ENCODE measurements at places on chromosomes 7 and 10.

GRCh38 chr10:130707389-130707979 lies 571.3 kb downstream of the GLRX3 start:
- DNase-seq: no peak

GRCh38 chr7:121503039-121503438 lies 106.9 kb upstream of the FAM3C start:
- no peak for DNase-seq

DNA sequence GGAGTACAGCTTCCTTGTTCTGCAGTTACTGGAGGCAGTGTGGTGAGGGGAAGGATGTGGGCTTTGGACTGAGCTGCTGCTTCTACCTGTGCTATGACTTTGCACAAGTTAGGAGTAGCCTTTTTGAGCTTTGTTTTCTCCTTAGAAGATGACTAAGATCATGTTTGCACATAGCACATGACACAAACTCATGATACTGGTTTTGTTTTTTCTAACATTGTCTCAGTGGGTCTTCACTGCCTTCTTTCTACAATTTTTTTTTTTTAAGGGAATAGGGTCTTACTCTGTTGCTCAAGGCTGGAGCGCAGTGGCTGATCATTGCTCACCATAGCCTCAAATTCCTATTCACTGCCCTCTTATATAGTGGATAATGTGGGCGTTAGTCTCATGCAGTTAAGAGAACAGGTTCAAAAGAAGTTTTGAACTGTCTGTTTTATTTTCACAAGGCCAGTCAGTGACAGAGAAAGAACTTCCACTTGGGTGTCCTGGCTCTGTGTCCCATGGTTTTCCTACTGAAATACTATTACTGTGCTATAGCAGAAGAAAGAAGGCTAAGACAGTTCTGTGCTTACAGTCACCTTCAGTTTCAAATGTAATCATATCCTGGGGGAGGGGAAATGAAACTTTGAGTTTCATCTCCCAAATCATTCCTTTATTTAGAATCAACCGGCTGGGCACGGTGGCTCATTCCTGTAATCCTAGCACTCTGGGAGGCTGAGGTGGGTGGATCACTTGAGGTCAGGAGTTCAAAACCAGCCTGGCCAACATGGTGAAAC lies 72.0 kb downstream of the KAT6B start:
- DNase-seq: no peak

DNA sequence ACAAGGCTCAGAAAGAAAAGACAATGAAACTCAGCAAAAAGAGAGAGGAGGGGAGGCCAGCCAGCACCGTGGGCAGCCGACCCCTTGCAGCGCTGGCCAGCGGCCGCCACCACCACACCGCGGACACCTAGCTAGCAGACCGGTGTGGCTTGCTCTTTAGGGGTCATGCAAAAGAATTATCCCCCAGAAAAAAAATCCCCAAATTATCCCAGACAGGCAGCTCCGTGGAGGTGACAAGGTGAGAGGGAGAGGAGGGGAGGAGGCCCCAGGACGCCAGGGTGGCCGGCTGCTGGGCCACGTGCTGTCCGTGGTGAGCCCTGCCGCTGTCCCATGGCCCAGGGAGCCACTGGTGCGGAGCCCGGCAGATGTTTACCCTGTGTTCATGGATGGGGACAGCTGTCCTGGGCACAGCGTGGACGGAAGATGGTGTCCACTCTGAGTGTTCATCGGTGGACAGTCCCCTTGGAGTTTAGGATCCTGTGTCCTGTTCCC lies 16.5 kb downstream of the YKT6 start:
- DNase-seq: no peak

- no peak for DNase-seq
Measured at GRCh38 chr7:29639886-29640595, 76.4 kb downstream of the PRR15 start.

DNA sequence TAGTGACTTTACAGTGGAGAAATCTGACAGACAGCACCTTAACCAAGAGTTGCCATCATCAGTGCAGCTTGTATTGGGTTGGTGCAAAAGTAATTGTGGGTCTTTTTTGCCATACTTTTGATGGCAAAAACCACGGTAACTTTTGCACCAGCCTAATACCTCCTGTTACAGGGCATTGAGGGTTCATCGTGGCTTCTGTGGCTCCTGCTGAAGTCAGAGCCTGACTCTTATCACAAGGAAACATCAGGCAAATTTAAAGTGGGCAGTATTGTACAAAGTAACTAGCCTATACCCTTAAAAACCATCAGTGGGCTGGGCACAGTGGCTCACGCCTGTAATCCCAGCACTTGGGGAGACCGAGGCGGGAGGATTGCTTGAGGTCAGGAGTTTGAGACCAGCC lies 117.4 kb downstream of the HECW1 start:
- DNase-seq: no peak

DNA sequence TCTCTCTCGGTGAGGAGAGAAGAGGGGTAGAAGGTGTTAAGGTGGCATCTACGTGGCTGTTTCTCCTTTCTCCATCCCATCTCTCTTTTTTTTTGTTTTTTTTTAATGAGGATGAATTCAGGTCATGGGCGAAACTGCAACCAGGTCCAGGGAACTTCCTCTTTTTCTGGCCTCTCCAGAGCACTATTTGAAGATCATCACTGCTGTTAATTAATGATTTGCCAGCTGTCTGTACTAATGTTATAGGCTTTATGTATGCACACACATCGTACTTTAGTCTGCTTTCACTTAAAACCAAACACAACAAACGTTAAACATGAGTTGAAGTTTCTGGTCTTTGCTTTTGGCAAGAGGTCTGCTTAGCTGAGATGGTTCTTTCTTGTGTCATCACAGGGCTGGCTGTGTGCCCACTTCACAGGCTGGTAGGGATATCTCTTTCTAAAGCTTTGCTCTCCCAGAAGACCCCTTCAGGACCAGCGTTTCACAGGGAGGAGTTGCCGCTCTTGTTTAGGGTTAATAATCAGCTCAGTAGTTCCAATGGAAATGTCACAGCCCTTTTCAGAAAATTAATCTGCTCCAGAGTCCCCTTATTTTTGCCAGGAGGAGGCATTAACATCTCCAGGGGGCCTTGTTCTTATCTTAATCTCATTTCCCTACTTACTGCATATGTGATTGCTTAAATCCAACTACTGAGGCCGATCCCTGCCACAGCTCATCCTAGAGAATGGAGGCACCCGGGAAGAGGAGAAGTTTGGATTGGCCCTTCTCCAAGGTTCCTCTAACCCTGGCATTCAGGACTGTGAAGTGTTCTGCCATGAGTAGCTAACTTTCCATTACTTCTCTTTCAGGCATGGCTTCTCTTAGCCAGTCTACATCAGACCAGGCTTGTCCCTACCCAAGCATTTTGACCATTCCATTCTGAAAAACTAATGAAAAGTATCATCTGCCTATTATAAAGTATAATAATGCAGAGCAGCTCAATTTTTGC lies 273.9 kb upstream of the NFE2L3 start:
- no peak for DNase-seq

- DNase-seq: no peak
Measured at GRCh38 chr7:127745445-127745844, 93.5 kb downstream of the SND1 start.

DNA sequence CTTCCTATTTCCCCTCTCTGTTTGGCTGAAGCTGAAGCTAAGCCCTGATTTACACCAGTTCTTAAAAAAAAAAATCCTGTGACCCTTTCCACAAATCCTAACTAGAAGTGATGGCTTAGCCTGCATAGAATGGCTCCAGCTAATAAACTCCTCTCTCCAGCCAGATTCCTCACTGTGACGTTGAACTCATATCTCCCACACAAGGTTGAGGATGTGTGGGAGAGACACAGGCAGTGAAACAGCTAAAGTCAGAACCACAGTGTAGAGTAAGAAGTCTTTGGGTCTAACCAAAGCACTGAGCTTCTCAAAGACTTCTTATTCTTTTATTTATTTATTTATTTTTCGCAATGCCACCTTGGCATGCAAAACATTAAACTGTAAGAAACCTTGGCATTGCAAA lies 268.3 kb downstream of the SNX13 start:
- no peak for DNase-seq

DNA sequence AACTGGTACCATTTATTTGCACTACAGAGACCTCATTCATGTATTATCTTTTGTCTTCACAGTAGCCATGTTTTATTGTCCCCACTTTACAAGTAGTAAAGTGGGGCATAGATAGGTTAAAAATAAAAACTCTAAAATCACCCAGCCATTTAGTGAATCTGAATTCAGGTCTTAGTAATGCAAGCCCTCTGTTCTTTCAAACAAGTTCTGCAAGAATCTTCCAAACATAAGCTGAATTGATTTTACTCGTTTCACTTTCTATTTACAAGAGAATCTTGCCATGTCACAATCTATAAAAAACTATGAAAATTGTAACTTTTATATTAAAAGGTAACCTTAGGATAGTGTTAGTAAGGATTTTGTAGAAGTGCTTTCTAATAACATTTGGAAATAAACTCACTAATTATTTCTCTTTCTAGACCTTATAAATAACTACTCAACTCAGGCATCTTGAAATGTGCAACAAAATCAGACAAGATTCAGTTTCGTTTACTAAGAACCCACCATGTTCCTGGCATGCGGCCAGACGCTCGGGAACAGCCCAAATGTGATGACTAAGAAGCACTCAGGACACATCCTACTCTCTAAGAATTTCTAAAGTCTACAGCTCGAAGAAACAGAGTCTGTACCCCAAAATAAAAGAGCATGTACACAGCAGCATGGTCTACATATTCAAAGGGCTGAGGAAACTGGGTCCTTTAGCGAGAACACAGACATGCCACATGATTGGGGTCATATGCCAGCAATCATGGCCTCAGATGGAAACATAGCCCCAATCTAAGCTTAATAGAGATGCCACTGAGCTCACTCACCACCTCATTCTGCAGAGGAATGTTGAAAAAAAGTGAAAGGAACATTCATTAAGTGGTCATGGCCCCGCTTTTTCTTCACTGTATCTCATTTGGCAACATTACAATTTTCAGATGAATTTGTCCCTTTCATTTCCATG lies 167.6 kb downstream of the AMPH start:
- DNase-seq: peak; percentile 70

- DNase-seq: no peak
Measured at GRCh38 chr10:97220355-97220754, 34.6 kb upstream of the SLIT1 start.

DNA sequence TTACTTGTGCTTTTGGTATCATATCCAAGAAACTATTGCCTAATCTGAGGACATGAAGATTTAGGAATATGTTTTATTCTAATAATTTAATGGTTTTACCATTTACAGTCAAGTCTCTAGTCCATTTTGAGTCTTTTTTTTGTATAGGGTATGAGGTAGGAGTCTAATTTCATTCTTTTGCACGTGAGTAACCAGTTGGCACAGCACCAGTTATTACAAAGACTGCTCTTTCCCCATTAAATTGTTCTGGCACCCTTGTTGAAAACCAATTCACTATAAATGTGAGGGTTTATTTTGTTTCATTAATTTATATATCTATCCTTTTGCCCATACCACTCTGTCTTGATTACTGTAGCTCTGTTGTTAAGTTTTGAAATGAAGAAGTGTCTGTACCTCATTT lies 381.6 kb downstream of the SUGCT start:
- DNase-seq: no peak

DNA sequence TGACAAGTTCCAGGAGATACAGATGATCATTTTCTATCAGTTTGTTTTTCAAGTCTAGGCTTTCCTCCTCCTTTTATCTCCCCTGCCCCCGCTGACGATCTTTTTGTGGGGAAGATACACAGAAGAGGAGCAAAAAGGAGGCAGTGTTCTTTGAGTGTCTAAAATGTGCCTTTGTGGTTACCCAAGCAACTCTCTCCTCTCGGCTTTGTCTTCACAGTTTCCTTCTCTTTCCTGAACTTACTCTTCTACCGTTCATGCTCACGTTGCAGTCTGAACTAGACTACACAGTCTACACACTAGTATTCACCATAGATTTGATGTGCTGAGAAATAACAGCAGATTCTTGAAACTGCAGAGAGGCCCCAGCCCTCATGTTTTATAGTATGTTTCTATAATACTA lies 23.6 kb downstream of the CEP41 start:
- DNase-seq: no peak
